Muscle of back (tissue), 13 donors: ENCODE measurements at places on chromosomes 7 and 10. TPM values are rescaled to one million over a fixed set of nuclear protein-coding genes. Genes with fewer than 3 reads are reported as not detected.

Gene TFPI2
- 3.9 TPM for polyA plus RNA-seq

Gene MGAM2
- polyA plus RNA-seq, result 0.03 TPM

Gene ADCY1
- 10.6 TPM for polyA plus RNA-seq

Gene GDF2
- not detected for polyA plus RNA-seq

Gene ODAD2
- 0.53 TPM for polyA plus RNA-seq

Gene SLC26A5
- 0.19 TPM for polyA plus RNA-seq

Gene EN2
- 0.67 TPM for polyA plus RNA-seq

Gene MEOX2
- 54.8 TPM for polyA plus RNA-seq

Gene PTPRN2
- 2.1 TPM for polyA plus RNA-seq

Gene ZNF488
- polyA plus RNA-seq, result 3.4 TPM

Gene POU6F2
- polyA plus RNA-seq, result 0.04 TPM

Gene PRPS1L1
- not detected for polyA plus RNA-seq

Gene NAT16
- not detected for polyA plus RNA-seq

Gene MOSPD3
- 18.0 TPM for polyA plus RNA-seq

Gene OPN1SW
- 2.3 TPM for polyA plus RNA-seq

Gene MRC1
- 16.3 TPM for polyA plus RNA-seq

Gene NEUROD6
- polyA plus RNA-seq, result 0.38 TPM

Gene LIPN
- polyA plus RNA-seq, result 0.13 TPM

Gene TCAF1
- polyA plus RNA-seq, result 183 TPM

Gene HERC4
- polyA plus RNA-seq, result 25.7 TPM

Gene PHYH
- 38.9 TPM for polyA plus RNA-seq

Gene RBP3
- not detected for polyA plus RNA-seq

Gene GATA3
- 0.31 TPM for polyA plus RNA-seq
